ENCODE measurements at places on chromosomes 5 and 9.

DNA sequence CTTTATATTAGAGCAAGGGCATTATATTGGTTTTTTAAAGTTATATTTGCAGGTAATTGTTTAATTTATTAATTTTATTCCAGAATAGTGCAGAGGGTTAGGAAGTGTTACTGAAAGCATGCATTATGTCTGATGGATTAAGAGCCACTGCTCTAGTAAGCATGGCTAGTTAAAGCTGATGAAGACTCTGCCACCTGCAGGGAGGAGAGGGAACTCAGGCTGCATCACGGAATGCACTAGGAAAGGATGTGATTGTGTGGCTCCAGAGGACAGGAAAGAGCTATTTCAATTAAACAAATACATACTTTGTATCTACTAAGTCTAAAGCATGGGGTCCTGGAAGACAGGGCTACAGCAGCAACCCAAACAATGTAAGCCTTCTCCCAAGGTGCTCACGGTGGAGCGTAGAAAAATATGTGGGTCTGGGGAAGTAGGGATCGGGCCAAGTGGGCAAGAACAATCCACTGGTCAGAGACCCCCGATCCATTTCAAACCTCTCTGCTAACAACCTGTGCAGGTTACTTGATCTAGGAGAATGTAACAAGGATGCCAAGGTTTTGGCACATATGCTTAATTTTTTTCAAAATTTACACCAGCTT lies 15.3 kb upstream of the GRXCR2 start:
- DNase-seq: no peak

DNA sequence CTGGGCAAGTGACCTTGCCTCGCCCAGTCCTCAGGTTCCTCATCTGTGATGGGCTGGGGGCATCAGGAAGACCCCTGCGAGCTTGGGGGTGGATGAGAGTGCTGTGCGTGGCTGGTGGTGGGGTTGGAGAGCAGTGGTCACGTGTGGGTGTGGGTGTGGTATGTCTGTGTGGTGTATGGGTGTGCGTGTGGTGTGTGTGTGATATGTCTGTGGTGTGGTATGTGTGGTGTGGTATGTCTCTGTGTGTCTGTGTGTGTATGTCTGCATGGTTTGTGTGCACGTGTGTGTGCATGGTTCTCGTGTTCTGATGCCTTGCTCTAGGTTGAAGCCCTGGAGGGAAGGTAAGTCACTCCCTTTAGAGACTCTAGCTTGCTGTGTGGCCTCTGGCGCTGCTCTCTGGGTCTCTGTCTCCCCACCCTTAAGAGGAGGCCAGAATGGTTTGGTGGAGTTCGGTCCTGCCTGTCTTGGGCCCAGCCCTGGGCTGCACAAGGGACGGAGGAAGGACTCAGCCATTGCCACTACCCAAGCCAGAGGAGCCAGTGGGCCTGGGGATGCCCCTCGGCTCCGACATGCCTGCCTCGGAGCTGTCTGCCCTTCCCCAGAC lies 87.0 kb downstream of the RXRA start:
- no peak for DNase-seq

GRCh38 chr5:5351288-5351979 lies 71.0 kb upstream of the ICE1 start:
- no peak for DNase-seq

- DNase-seq: no peak
Measured at GRCh38 chr5:139194486-139194885, 3.7 kb downstream of the SIL1 start.

- no peak for DNase-seq
Measured at GRCh38 chr5:89313044-89313443, 430.1 kb upstream of the MEF2C start.

- DNase-seq: no peak
Measured at GRCh38 chr9:86353655-86354010, 577 bp downstream of the TUT7 start.

DNA sequence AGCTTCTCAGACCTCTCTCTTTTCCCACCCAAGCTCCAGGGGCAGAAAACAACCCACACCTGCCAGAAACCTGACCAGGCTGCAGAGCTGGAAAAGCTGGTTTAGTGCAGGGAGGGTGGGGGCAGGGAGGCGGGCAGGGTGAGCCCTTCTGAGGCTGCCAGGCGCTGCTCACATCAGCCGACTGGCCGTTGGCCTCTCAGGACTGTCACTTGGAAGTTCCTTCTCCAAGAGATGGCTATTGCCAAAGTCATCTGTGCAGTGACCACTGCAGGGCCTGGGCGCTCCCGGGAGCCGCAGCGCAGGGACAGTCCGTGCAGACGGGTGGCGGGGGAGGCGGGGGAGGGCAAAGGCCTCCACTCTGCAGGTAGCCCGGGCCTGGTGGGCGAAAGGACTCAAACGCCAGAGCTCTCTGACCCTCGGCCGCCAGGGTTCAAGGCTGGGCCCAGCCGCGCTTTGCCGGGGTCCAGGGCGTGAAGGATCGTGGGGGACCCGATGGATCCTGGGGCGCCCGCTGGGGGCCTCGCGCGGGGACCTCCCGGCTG lies 205.0 kb upstream of the IER5L start:
- no peak for DNase-seq

DNA sequence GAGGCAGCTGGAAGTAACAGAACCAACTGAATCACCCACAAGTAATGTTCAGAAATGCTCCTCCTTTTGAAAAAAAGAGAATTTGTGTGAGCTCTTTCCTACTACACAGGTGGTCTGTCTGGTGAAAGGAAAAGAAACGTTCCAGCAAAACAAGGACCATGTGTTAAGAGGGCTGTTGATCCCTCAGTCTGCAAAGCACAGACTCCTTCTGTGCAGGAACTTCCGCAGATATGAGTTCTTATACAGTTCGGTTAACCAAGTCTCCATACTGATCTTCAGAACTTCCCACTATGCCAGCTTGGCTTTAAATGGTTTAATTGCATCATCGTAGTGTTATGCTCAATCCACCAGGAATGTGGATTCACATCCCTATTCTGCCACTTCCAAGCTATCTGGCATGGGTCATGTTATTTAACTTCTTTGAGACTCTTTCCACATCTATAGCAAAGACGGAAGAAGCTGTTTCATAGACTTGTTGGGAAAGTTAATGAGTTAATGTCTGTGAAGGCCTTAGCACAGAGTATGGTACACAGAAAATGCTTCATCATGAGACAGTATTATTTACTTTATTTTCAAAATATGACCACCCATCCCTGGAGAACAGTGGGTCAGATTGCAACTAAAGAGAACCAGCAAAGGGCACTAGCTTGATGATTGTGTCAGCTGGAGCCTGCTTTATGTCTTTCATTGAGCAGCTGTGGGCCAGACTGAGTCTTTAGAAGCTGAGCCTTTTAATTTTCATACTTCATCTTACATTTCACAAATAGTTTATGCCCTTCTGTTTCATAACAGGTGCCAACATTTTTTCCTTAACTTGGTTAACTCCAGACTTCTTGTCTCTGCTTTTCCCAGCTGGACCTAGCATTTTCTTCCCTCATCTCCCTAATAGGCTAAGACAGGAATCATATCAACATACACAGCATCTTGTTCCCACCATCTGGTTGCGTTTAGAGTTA lies 89.9 kb downstream of the MAMDC2 start:
- DNase-seq: no peak

DNA sequence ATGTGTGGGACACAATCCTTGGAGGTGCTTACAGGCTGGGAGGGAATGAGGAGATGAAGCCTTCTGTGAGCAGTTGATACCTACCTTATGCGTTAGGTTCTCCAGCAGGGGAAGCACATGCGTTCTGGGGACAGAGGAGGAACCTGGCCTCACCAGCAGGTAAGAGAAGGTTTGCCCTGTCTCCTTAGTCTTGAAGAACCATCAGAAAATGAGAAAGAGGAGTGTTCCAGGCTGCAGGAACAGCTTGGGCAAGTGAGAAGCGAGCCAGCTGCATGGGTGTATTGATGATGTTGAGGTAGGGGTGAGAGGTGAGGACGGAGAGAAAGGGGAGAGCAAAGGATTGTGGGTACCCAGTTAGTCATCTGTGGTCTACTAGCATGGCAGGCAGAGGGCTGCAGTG lies 156.9 kb upstream of the MVB12B start:
- DNase-seq: no peak

DNA sequence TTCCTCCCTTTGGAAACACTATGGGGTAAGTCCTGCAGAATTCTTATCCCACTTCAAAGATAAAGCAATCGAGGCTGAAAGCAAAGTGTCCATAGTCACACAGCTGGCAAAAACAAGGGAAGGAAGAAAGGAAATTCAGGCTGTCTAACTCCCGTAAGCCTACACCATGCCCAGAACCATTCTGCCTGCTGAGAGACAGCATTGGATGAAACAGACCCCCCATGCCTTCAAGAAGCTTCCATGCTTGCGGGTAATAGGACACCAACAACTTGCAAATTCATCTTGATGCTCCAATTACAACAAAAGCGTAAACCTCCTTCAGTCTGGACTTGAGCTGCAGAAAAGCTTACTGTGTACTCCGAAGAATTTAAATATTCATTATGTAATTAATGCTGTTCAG lies 181.1 kb upstream of the WWC1 start:
- no peak for DNase-seq

DNA sequence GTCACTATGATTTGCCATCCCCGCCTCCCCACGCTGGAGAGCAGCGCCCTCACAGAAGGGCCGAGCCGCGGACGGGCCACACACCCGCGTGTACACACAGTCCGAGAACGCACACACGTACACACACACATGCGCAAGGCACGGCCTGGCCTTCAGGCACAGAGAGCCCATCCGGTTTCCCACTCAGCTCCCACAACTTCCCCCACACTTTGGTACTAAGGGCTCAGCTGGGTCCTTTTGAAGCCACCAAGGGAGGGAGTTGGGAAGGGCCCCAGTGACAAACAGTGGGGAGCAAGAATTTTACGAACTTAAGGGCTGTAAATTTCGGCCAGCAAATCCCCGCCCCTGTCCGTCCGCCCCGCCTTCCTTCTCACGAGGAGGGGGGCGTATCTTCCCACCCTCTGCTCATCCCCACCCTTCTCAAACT lies 133.3 kb upstream of the HAND1 start:
- no peak for DNase-seq

- no peak for DNase-seq
Measured at GRCh38 chr9:18238254-18238653, 235.7 kb upstream of the ADAMTSL1 start.

DNA sequence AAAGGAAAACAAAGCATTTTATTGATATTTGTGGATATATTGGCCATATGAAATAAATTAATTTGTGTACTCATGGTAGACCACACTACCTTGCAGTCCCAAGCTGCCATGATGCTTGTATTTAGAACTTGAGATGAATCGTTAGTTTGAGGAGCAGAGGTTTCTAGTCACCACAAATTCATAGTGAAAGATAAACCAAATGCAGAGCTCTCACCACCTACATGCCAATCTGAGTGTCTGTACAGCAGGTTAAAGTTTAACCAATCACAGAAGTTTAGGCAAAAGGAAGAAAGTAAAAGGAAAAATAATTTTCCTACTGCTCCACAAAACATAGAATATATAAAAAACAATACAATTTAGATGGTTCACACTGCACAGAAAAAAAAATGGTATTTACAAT lies 163.6 kb upstream of the FTMT start:
- DNase-seq: no peak

DNA sequence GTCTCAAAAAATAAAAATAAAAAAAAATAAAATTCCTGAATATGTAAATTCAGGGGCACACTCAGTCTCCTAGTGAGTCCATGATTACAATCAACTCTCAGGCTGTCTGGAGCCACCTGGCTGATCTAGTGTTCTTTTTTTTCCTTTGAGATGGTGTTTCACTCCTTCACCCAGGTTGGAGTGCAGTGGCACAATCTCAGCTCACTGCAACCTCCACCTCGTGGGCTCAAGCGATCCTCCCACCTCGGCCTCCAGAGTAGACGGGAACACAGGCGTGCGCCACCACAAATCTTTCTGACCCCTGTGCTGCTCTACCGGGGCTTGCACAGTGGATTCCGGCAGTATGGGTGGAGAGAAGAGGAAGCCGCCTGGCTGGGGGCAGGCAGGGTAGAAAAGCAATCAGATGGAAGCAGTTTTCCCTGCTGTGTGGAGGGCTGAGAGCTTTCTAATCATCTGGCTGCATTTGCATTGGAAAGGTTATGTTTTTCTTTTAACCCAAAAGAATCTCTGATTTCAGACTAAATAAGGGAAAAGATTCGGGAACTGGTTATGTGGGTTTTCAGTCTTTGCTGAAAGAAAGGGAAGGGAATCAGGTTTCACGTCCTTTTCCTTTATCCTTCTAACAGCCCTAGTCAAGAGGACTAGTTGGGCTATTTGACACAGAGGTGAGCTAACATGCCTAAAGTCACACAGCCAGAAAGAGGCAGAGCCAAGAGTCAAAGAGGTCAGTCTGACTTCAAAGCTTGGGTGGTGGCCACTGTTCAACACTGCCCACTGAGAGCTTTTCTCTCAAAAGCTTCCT lies 26.3 kb upstream of the CORO2A start:
- DNase-seq: no peak

- DNase-seq: no peak
Measured at GRCh38 chr5:170923910-170924620, 62.2 kb downstream of the RANBP17 start.

GRCh38 chr5:9265441-9266287 lies 280.2 kb downstream of the SEMA5A start:
- DNase-seq: no peak

GRCh38 chr9:136116360-136117098 lies 2.1 kb downstream of the TMEM250 start:
- no peak for DNase-seq

GRCh38 chr5:83440826-83441225 lies 30.7 kb upstream of the VCAN start:
- no peak for DNase-seq

- no peak for DNase-seq
Measured at GRCh38 chr9:22216730-22217172, 207.6 kb upstream of the CDKN2B start.

DNA sequence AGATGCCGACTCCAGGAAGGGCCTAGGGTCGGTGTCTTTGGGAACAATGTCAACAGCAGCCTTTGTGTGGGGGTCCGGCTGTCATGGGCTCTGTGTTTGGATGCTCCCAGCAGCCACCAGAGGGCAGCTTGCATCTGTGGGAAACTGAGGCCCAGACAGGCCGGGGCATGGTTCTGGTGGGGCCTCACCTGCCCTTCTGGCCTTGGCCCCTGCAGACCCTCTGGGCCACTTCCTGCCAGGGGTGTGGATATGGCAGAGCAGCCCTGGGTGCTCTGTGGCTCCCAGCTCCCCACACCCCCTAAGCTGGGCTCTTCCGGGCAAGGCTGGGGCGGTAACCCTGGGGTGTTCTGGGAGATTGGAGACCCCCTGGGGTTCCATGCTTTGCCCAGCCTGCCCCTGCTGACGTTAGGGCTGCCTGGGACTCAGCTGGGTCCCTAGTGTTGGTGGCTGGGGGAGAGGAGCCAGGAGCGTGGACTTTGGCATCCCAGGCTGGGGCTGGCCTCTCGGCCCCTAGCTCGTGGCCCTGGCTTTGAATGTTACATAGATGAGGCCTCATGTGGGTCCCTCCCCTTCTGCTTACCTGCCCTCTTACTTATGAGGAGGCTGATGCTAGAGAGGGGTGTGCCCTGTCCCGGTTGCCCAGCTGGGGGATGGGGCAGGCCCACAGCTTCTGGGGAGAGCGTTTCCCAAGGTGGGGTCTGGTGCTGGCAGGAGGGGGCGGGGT lies 38.3 kb downstream of the RXRA start:
- no peak for DNase-seq

- no peak for DNase-seq
Measured at GRCh38 chr9:74985041-74985440, 32.3 kb upstream of the C9orf40 start.

- no peak for DNase-seq
Measured at GRCh38 chr9:114616684-114617520, 5.8 kb downstream of the TMEM268 start.
